Activated CD4-positive, alpha-beta T cell treated with anti-CD3 and anti-CD28 coated beads, Interleukin-2, amount 50 U/mL, for 24 hours (primary cell): ENCODE measurements at places on chromosomes 1 and 21.
A peak's percentile ranks its signal among the peaks of the same experiment; 100 is the strongest.

DNA sequence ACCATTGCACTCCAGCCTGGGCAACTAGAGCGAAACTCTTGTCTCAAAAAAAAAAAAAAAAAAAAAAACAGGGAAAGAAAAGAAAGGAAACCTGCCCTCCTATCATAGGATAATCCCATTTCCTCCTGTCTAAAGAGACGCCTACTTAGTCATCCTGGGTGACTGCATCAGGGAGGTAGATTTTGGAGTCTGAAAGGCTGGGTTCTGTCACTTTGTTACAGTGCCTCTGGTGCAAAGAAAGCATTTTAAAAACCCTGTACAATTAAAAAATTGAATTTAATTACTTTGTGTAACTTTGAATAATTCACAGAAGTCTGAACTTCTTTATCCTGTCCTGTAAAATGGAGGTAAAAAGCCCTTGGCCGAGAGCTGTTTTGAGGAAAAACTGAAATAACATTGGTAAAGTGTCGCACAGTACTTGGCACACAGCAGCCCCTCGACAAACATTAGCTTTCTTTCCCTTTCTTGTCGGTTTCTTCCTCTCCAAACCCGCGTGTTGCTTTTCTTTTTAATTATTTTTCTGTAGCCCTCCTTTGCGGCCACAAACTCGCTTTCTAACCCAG is 657 bp upstream of the HDAC1 start:
- no peak for DNase-seq

DNA sequence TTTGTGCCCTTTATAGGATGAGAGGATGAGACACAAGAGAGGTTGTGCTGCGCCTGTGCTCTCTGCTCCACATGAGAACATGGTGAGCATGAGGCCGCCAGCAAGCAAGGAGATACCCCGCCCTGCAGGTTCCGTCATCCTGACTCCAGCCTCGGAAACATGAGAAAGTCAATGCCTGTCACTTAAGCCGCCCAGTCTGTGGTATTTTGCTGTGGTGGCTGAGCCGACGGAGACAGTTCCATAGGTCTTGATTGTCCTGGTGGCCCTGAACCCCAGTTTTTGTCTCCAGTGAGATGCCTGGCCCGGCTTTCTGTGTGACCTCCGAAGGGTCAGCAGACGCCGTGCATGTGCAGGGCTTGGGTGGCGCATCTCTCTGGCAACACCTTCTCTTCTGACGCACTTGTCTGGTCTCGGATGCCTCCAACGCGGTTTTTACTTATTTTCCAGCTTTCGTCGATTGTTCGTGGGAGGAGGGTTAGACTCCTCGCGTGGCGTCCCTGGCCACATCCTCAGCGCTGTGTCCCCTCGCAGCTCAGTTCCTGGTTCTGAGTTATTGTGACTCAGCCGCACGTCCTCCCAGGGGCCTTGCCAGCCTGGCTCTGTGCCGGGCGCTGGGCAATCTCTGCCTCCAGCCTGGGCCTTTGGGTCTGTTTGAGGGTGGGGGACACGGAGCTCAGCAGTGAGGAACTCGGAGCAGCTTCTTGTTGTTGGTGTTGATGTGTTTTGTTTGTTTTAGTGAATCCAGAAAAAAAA is 70.0 kb downstream of the FAAP20 start:
- no peak for DNase-seq

- no peak for DNase-seq
Measured at GRCh38 chr1:28971980-28972771, 57.8 kb downstream of the EPB41 start.

DNA sequence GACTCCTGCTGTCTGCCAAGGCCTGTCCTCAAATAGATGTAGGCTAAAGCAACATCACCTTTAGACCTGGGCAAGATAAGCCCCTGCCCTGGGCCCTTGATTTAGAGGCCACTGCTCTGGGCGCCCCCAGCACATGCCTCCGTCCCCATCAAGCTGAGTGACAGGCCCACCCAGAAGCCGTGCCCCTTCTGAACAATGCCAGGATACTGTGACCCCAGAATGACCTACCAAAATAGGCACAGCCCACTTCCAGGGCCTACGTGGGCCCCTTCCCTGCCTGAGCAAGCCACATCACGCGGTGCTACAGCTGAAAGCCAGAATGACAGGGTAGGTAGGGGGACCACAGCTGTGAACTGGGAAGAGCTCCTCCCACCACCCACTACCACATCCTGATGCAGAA is 24.7 kb upstream of the BECN2 start:
- no peak for DNase-seq

- no peak for DNase-seq
Measured at GRCh38 chr1:24640288-24640687, 2.8 kb upstream of the SRRM1 start.

- DNase-seq = no peak
Measured at GRCh38 chr21:39657091-39657689, 44.5 kb downstream of the B3GALT5 start.

- no peak for DNase-seq
Measured at GRCh38 chr21:32414579-32415358, 2.3 kb downstream of the EVA1C start.

DNA sequence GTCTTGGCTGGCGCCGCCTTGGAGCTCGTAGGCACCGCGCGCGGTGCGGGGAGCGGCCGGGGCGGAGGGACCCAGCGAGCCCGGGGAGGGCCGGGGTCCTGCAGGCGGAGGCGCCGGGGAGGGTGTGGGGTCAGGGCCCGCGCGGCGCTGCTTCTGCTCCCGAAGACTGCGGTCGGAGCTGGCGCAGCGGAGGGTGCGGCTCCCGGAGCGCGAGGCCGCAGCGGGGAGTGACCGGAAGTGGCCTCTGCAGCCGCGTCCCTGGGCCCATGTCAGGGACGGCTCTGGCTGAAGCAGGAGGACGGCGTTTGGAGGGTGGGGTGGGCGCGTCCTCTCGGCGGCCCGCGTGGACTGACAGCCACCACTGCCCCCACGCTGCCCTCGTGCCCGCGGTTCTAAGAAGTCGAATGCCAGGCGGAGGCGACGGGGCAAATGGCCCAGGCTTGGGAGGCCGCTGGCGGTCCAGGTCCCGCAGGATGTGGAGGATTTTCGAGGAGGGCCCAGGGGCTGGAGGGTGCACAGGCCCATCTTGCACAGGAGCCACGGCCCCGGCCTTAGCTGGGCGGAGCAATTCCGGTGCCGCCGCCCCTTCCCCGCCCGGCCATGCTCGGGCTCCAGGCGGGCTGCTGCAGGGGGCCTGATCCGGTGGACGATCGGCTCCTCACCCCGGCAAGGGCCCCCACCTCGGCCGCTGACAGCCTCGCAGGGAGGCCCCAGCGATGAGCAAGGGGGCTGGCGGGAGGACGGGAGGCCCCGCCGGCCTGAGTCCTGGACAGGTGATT is 7.7 kb upstream of the ZNF669 start:
- no peak for DNase-seq

GRCh38 chr1:180841415-180841814 is 71.3 kb upstream of the KIAA1614 start:
- DNase-seq = no peak

DNA sequence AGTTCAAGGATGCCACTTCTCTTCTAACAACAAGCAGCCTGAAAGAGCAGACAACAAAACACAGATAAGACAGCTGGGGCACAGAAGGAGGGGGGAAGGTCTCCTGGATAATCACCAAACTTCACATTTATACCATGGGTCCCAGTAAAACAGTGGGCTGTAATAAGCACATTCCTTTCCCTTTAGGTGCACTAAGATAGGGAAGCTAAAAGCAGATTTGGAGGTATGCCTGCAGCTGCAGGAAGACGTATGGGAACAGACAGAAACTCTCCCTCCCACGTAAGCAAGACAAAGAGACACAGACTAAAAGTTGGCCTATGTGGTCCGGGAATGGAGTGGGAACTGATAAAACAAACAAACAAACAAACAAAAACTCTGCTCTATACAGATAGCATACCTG is 612.1 kb downstream of the MRPL39 start:
- DNase-seq = no peak

- peak; percentile 74 for DNase-seq
Measured at GRCh38 chr1:35769188-35769758, 505 bp downstream of the CLSPN start.

- no peak for DNase-seq
Measured at GRCh38 chr1:221268295-221268694, 389.1 kb downstream of the HLX start.

- DNase-seq = no peak
Measured at GRCh38 chr1:201324821-201325677, 41.7 kb downstream of the PKP1 start.

DNA sequence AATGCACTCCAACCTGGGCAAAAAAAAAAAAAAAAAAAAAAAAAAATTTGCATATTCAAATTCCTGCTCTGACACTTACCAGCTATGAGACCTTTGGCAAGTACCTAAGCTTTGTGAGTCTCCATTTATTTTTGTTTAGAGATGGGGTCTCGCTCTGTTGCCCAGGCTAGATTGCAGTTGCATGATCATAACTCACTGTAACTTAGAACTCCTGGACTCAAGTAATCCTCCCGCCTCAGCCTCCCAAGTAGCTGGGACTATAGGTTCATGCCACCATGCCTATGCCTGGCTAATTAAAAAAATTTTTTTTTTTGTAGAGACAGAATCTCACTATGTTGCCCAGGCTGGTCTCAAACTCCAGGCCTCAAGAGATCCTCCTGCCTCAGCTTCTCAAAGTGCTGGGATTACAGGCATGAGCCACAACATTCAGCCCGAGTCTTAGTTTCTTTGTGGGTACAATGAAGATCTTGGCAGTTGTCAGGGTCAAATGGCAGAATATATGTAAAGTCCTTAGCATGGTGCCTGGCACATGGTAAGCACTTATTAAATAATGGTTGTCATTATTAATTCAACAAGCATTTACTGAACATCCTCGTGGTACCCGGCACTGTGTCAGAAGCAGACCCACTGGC is 53.5 kb upstream of the TENT5B start:
- DNase-seq = no peak

- DNase-seq = peak; percentile 77
Measured at GRCh38 chr21:45818904-45819285, 162.7 kb upstream of the COL6A1 start.

DNA sequence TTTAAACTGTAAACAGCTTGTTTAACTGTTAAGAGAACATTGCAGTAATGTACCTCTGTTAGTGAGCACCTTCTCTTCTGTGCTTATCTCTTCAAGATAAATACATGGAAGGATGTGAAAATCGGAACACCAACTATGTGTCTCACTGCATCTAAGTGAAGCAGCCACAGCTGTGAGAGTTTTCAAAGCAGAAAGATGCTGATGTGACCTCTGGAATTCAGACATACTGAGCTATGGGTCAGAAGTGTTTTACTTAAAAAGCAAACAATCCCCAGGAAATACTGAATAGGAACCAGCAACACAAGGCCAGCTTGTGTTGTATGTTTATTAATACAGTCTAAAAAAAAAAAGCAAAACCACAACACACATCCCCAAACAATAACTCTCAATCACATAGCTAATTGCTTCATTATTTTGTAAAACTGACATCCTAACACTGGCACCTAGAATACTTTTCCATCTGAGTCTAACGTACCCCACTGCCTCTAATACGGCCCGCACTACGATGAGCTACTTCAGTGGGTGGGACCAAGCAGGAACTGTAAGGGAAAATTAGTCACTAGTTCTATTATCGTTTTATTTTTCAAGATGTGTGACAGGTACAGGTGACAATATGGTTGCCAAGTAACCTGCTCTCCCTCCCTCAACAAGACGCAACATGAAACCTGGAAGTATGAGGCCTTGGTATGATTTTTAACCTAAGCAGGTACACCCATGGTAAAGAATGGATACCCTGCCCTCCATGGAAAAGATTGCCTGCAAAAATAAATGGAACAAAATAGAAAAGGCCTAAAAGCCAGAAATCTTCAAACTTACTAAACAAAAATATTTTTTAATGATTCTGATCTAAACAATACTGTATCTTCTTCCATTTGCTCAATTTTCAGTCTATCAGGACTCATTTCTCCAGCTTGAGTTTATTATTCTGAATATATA is 13.9 kb downstream of the ERRFI1 start:
- DNase-seq = no peak

GRCh38 chr1:180849031-180849775 is 63.5 kb upstream of the KIAA1614 start:
- no peak for DNase-seq

DNA sequence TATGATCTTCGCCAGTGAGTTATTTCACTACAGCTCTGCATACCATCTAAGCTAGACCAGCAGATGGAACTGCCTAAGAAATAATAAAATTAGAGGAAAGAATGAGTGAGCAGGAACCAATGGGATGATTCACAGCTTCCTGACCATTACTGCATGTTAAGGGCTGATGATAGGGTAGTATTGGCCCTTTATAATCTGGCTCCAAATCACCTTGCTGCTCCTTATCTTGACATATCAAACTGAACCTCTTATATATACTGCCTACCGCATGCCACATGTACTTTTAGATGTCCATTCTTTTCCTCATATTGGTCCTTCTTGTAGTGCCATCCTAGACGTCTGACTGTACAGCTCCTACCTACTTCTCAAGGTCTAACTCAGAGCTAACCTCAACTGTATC is 524.4 kb downstream of the DPYD start:
- DNase-seq = no peak

DNA sequence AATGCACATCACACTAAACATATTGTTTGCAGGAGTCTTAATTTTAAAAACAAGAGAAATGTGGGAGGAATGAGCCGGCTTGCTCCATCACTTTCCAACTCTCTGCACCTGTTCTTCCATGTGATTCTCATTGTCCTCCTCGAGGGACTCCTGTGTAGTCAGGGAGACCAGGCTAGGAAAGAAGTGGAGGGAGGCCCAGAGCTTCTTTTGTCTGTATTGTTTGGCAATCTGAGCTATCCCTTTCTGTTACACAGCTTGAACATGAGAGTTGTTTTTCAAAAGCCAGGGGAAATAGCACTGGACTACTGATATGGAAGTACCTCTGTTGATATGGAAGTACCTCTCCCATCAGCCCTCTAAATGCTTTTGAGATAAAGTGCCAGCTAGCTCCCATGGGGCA is 18.8 kb upstream of the LRRC8D start:
- no peak for DNase-seq

- no peak for DNase-seq
Measured at GRCh38 chr1:10328180-10328963, 70.5 kb upstream of the PGD start.

DNA sequence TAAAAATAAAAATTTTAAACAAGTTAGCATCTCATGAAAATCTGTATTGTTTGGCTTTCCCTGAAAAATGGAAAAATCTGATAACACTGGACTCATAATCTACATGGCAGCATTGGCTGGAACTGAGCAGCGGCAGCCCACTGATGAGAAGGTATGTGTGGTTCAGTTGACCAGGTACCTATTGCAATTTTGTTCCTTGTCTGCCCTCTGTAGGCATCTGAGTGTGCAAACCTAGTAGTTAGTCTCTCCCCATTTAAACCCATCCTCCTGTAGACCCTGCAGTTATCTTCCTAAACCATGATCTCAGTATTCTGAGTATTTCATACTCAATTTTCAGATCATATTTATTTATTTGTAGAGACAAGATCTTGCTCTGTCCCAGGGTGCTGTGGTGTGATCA is 59.4 kb upstream of the SERBP1 start:
- no peak for DNase-seq

- DNase-seq = no peak
Measured at GRCh38 chr1:85650645-85651044, 57.6 kb downstream of the ZNHIT6 start.

- no peak for DNase-seq
Measured at GRCh38 chr1:167089939-167090313, 251 bp downstream of the GPA33 start.

GRCh38 chr1:94246692-94247137 is 9.3 kb upstream of the ARHGAP29 start:
- DNase-seq = no peak

- DNase-seq = no peak
Measured at GRCh38 chr1:219518168-219518906, 94.6 kb downstream of the ZC3H11B start.

- no peak for DNase-seq
Measured at GRCh38 chr1:47838562-47839432, 158.4 kb downstream of the TRABD2B start.
